ENCODE measurements at places on chromosomes 1 and 21.

GRCh38 chr1:242005866-242006535, 7.1 kb upstream of the MAP1LC3C start:
- no peak for DNase-seq

- no peak for DNase-seq
Observed at GRCh38 chr21:45013260-45013841, 61.0 kb upstream of the ADARB1 start.

- no peak for DNase-seq
Observed at GRCh38 chr1:168656485-168656884, 72.5 kb downstream of the DPT start.

- DNase-seq = no peak
Observed at GRCh38 chr1:37741130-37741529, 23.8 kb downstream of the EPHA10 start.

- DNase-seq = no peak
Observed at GRCh38 chr21:26962621-26963181, 4.2 kb downstream of the ADAMTS5 start.

GRCh38 chr1:202355944-202356553, 7.5 kb downstream of the PPP1R12B start:
- no peak for DNase-seq

GRCh38 chr1:3462356-3463012, 8.0 kb downstream of the ARHGEF16 start:
- no peak for DNase-seq

- DNase-seq = no peak
Observed at GRCh38 chr1:194568610-194569009, 1382.2 kb upstream of the B3GALT2 start.

DNA sequence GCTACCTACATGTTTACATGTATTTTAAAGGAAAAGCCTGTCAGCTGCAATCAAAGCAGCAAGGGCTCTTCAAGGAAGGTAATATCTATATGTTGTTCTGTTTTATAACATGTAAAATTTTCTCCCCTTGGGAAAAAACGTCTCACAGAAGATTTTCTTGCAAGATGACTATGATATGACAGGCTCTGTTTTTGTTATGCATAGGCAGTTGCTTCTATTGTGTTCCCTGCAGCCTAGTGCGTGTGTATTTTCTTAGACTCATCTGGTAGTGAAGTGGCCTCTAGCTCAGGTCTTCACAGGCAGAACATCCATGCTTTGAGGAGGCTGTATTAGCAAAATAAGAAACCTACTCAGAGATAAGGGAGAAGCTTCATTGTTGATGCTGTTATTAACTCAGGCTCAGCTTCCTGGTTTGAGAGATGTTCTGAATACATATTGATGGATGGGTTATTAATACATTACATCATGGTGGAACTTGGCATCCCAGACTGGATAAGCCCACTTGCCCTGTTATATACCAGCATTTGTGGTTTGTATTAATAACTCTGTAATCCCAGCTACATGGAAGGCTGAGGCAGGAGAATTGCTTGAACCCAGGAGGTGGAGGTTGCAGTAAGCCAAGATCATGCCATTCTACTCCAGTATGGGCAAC, 35.8 kb downstream of the LAMC1 start:
- no peak for DNase-seq

- DNase-seq = no peak
Observed at GRCh38 chr1:184388319-184388889, 1.6 kb downstream of the C1orf21 start.

- no peak for DNase-seq
Observed at GRCh38 chr21:41405321-41405720, 20.7 kb upstream of the MX1 start.

DNA sequence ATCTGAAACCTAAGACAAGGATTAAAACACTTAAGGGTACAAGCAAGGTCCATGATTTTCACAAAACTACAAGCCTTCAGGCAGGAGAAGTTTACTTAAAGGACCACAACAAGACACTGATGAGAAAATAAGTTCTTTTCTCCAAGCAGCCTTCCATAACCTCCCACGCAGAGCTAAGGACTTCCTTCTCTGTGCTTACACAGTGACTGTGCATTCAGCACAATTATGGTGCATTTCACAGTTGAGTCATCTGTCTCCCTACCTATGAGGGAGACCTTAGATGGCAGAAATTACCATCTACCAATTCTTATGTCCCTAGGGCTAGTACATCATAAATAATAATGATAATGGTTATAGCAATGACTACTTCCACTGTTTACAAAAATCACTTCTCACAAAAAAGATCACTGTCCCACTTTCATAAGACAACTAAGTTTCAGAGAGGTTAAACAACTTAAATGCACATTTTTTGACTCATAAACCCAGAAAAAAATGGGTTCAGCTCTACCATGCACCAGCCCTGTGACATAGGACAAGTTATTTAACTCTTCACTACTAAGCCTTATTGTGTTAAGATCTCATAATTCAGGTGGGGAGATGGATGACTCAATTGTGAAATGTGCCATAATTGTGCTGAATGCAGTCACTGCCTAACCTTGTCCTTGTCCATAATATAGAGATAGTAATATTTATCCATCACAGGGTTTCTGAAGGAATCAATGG, 45.3 kb downstream of the TARBP1 start:
- DNase-seq = no peak

- DNase-seq = no peak
Observed at GRCh38 chr1:192629612-192630011, 6.3 kb upstream of the RGS13 start.

GRCh38 chr1:243312952-243313634, 57.3 kb downstream of the SDCCAG8 start:
- no peak for DNase-seq

- DNase-seq = no peak
Observed at GRCh38 chr21:36052860-36053714, 7.2 kb downstream of the SETD4 start.

- DNase-seq = no peak
Observed at GRCh38 chr1:154661110-154661509, 53.1 kb upstream of the ADAR start.

DNA sequence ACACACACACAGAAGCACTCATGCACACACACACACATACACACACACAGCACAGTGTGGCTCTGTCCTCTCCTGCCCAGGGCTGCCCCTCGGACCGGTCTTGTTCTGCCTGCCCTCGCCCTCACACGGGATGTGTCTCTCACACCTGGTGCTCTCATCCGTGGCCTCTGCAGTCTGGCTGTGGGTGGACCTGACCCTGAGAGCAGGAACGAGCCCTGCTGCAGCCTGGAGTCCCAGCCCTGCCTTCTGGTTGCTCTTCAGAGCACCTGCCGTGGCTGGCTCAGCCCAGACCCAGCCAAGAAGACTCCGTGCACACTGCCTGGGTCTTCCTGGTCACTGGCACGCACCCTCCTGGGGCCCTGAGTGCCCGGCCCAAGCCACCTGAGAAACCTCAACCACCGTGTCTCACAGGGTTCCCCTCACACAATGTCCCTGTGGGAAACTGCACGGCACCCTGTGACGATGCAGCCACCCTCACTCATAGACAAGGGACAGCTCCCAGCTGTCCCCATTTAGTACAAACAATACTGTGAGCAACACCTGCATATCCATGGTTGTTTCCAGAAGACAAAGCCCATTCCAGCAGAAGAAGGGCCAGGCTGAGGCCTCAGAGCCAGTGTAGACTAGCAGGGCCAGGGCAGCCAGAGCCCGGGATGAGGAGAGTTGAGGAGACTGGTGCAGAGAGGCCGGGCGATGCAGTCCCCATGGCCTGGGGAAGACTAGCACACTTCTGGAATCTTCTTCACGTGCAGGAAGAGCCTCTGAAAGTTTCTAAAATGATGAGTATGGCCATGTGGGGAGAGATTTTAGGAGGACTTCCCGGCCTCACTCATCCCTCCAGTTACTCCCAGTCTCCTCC, 234.0 kb downstream of the NPHP4 start:
- DNase-seq = no peak

GRCh38 chr1:153058826-153059784, 1.8 kb upstream of the SPRR2A start:
- DNase-seq = no peak

- no peak for DNase-seq
Observed at GRCh38 chr1:213560226-213560625, 427.5 kb upstream of the PROX1 start.

- no peak for DNase-seq
Observed at GRCh38 chr1:39076127-39076798, 50.1 kb downstream of the NDUFS5 start.

DNA sequence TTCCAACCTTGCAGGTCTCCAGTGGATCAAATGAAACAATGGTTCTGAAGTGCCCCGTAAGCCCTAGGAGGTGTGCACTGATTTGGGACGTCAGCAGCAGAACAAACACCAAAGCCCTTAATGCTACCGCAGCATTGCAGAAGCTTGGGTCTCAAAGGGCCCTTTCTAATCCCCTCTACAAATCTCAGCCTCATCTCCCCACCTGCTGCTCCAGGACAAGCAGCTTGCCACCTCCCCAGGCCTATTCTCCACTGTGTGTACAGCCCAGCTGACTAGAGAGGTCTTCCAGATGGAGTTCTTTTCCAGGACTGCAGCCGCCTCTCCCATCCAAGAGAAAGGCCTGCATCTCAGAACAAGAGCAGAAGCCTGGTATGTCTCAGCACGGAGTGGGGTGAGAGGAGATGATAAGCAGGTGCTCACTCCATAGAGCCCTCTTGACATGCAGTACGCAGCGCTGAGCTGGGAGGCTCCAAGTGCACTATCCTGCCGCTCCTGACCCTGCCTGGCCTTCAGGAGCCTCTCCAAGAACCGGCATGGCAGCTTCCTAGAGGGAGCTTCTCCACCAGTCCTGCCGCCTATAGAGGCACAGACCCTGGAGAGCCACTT, 46.3 kb downstream of the MRPL37 start:
- no peak for DNase-seq

DNA sequence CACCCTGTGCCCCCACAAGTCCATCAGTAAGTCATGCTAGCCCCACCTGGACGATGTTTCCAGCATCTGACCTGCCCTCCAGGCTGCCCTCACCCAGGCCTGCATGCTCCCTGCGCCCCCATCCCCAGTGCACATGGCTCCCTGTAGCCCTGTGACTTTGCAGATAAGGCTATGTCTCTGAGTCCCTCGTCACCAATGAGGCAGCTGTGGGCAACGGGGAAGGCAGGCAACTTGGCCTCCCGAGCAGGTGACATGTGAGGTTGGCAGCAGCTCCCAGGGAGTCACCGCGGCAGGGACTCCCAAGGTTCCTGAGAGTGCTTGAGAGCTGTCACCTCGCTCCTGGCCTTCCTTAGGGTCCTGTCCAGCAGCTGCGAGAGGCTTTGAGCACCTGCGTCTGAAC, 32.4 kb upstream of the AGPAT3 start:
- DNase-seq = no peak

- peak; percentile 32 for DNase-seq
Observed at GRCh38 chr1:175887981-175888428, 144.6 kb upstream of the TNR start.

DNA sequence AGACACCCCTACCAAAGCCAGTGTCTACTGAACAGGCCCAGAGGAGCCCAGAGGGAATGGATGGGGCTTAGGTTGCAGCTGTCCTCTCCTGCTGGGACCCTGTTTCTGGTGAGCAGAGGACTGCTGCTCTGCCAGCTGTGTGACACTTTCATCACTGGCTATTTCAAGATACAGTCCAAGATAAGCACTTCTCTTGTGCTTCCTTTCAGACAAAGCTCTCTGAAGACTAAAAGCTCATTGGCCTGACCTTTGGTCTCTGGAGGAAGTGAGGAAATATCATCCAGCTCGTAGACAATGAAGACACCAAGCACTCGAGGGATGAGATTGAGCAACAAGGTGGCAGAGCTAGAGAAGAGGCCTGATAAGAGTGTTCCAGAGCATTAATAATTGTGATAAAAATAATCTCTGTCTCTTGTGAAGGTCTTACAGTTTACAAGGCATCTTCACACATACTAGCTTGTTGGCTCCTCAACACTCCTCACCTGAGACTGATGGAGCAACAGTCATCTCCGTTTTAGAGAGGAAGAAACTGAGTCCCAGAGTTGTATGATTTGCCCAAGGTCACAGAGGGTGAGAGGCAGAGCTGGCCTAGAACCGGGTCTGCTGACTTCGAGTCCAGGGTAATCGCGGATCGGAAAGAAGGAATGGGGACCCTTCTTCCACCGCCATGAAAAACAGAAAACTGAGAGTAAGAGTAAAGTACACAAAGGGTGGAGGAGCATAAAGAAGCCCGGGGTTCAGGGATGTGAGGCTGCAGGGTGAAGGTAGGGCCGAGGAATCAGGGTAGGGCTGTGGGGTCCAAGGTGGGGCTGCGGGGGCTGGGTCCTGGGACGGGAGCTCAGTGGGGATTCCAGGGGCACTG, 666 bp downstream of the PAFAH2 start:
- peak; percentile 81 for DNase-seq

DNA sequence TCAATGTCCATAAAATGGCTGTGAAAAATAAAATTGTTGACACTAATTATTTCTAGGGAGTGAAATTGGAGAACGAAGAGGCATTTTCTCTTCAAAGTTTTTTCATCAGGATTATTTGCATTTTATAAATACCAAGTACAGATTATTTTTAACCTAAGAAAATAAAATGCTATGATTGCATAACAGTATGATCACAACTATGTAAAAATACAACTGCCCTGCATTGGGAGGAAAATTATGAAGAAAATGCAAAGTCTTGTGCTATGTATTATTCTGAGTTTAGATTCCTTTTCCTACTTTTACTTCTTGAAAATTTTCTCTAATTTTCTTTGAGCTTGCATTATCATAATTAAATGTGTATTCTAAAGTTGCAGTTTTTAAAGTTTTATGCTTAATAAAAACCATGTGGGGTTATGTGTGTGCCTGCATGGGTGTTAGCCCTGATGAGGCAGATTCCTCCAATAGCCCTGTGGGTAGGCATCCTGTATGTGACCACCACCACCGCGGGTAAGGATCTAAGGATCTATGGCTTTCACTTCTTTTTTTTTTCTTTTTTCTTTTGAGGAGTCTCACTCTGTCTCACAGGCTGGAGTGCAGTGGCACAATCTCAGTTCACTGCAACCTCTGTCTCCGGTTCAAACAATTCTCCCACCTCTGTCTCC, 24.7 kb downstream of the STX6 start:
- DNase-seq = no peak

DNA sequence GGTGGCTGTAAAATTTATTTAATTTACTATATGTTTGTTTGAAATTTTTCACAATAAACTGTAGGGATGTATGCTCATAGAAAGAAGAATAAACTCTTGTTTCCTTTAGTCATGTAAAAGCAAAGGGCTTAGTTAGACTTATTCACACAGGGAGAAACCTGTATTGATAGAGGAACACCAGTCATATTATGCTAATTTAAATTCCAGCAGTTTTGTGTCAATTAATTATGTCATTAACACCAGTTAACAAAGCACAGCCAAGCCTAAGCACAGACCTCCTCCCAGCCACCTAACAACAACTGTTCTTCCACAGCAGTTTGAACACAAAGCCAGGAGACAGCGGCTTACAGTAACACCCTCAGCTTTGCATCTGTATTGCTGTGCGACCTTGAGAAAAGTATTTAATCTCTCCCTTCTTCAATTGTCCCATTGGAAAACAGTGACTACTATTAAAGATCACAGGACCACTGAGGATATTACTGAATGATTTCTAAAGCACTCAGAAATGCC, 260.8 kb upstream of the RRP15 start:
- DNase-seq = no peak

GRCh38 chr1:85450832-85451231, 14.1 kb downstream of the DDAH1 start:
- DNase-seq = no peak

- DNase-seq = no peak
Observed at GRCh38 chr1:25906644-25907300, 553 bp upstream of the STMN1 start.

GRCh38 chr1:27106561-27107323, 48.2 kb downstream of the SLC9A1 start:
- peak; percentile 63 for DNase-seq
